ENCODE measurements at places on chromosomes 7 and 10. TPM values are rescaled to one million over a fixed set of nuclear protein-coding genes. Genes with fewer than 3 reads are reported as not detected.

- no peak for DNase-seq
- no peak overlapping the region for H3K27ac ChIP-seq
- no peaks in the 10 kb centered on the region for H3K4me1 ChIP-seq
- H3K27me3 ChIP-seq, result no peaks in the 10 kb centered on the region
- H3K4me3 ChIP-seq, result no peak overlapping the region
Measured at GRCh38 chr7:48782511-48782910, 141.8 kb upstream of the CDC14C start.

Gene HMX2
- total RNA-seq, result not detected

GRCh38 chr7:99105756-99106155, 38.2 kb downstream of the SMURF1 start:
- no peak overlapping the region for H3K4me3 ChIP-seq
- peaks cover 39% of the 10 kb centered on the region for H3K4me1 ChIP-seq
- H3K36me3 ChIP-seq, result no peaks in the 10 kb centered on the region

Gene SLC26A3
- 5.4 TPM for total RNA-seq

- H3K36me3 ChIP-seq, result no peaks in the 10 kb centered on the region
- no peaks in the 10 kb centered on the region for H3K27me3 ChIP-seq
- H3K27ac ChIP-seq, result no peak overlapping the region
- H3K4me3 ChIP-seq, result no peak overlapping the region
- DNase-seq, result no peak
Measured at GRCh38 chr10:74382663-74383062, 231.6 kb downstream of the ADK start.

GRCh38 chr10:93369588-93370164, 112.5 kb downstream of the MYOF start:
- peaks cover 28% of the 10 kb centered on the region for H3K36me3 ChIP-seq
- no peak overlapping the region for H3K4me3 ChIP-seq
- H3K27ac ChIP-seq, result no peak overlapping the region
- no peak for DNase-seq
- H3K27me3 ChIP-seq, result no peaks in the 10 kb centered on the region
- H3K4me1 ChIP-seq, result peaks cover 2% of the 10 kb centered on the region

GRCh38 chr10:44829426-44829825, 81.7 kb upstream of the TMEM72 start:
- H3K27me3 ChIP-seq, result no peaks in the 10 kb centered on the region
- no peak for DNase-seq
- H3K4me1 ChIP-seq, result no peaks in the 10 kb centered on the region
- H3K27ac ChIP-seq, result no peak overlapping the region
- no peak overlapping the region for H3K4me3 ChIP-seq

DNA sequence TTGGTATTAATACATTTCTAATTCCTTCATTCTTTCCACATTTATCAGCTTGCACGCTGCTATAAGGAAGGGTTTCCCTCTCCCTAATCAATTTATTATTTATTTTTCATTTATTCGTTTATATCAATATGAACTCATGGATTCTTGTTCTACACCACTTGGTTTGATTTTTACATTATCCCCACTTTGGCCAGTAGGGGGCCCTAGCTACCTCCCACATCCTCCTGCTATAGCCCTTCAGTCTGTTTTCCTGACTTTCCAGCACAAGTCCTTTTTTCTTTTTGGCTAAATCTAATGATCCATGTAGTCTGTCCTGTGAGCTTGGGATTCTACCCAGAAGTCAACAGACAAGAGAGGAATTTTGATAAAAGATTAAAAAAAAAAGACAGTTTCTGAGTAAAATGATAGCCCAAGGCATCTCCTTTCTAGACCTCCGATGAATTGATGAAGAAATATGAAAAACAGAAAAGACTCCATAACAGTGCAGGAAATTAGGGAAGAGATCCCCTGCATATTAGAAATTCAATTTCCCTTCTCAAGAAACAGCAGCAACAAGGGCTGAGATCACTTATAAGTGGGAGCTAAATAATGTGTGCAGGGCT, 47.7 kb downstream of the LYZL2 start:
- H3K27me3 ChIP-seq, result no peaks in the 10 kb centered on the region
- no peak overlapping the region for H3K27ac ChIP-seq
- DNase-seq, result peak; percentile 34

DNA sequence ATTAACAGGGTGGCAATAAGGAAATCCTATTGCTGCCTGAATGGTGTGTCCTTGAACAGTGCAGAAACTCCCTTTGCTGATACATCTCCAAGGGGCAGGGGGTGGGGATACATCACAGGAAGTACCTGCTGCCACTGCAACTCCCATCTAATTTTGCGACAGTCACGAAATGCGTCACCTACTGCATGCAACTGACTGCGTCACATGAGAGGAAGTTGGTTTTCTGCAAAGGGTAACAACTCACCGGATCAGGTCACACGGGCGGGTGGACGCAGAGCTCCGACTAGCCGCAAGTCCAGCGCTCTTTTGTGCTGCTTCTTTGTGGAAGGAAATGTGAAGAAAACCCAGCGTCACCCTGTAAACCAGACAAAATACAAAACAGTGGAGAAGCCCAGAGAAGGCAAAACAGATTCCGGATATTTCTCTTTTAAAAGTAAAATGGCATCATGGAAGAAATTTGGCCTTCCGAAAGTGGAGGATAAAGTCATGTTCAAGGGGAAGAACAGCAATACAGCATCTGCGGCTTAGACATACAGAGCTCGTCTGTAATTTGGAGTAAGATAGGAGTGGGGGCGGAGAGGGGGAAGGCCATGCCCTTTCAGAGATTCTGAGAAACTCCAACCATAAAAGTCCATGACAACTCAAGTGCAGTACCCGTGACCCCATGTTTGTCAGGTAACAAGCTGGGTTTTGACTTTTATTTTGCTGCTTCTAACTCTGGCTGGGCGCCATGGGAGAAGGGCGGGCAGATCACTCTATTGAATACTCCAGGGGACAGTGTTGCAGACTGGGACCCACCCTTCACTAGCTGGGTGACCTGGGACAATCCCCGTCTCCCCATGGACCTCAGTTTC, 32.3 kb upstream of the PLEKHS1 start:
- H3K4me1 ChIP-seq, result no peaks in the 10 kb centered on the region
- DNase-seq, result no peak
- peaks cover 56% of the 10 kb centered on the region for H3K36me3 ChIP-seq
- no peak overlapping the region for H3K27ac ChIP-seq
- H3K4me3 ChIP-seq, result no peak overlapping the region

Gene SFTPA2
- 13,207 TPM for total RNA-seq

DNA sequence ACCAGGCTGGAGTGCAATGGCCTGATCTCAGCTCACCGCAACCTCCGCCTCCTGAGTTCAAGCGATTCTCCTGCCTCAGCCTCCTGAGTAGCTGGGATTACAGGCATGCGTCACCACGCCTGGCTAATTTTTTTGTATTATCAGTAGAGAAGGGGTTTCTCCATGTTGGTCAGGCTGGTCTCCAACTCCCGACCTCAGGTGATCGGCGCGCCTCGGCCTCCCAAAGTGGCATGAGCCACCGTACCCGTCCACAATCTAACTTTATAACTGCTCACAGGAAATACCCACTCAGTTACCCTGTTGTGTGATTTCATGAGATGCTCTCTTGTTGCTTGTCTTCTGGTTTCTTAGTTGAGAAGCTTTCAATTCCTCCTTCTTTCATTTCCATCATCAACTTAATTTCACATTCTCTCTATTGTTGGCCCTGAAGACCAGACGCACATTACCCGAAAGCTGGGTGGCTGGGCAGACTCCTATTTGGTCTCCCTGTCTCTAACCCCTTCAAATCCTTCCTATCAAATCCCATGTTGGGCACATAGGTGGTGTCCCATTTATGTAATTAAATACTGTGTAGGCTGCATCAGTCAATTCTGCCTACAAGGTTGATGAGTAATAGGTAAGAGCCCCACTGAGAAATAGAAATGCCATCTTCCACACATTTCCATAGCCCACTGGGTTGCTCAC, 1.1 kb upstream of the GSTO2 start:
- peaks cover 16% of the 10 kb centered on the region for H3K4me1 ChIP-seq
- H3K27ac ChIP-seq, result peak overlapping the region; percentile 90
- no peaks in the 10 kb centered on the region for H3K27me3 ChIP-seq
- peaks cover 53% of the 10 kb centered on the region for H3K36me3 ChIP-seq
- H3K4me3 ChIP-seq, result peak overlapping the region; percentile 71
- no peak for DNase-seq

Gene EMX2
- 0.09 TPM for total RNA-seq

Gene PRTFDC1
- 3.9 TPM for total RNA-seq

Gene NEUROD6
- not detected for total RNA-seq

Gene RGS10
- 21.3 TPM for total RNA-seq

Gene VAX1
- total RNA-seq, result not detected

Gene EPO
- total RNA-seq, result not detected

DNA sequence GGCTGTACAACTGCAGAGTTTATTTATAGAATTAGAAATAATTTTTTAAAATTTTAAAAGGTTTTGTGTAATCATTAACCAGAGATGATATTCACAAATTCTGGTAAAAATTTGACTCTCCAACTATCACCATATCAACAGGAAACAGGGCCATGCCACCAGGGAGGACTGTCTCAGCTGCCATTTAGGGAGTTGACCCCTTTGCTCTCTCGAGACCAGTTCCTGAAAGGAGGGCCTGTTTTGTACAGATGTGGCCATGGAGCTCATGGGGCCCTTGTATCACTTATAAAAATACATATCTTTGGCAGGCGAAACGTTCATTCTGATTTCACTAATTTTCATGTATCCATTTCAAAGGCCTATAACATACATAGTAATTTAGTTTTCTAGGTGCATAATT, 20.3 kb downstream of the H2AZ2 start:
- H3K27me3 ChIP-seq, result no peaks in the 10 kb centered on the region
- peaks cover 9% of the 10 kb centered on the region for H3K4me1 ChIP-seq
- no peak overlapping the region for H3K4me3 ChIP-seq
- H3K36me3 ChIP-seq, result peaks cover 21% of the 10 kb centered on the region
- no peak overlapping the region for H3K27ac ChIP-seq
- no peak for DNase-seq
